Myocyte (in vitro differentiated cells): ENCODE measurements at places on chromosomes 6 and 20. TPM values are rescaled to one million over a fixed set of nuclear protein-coding genes. Genes with fewer than 3 reads are reported as not detected.

Gene IYD
- not detected in 2 replicates for total RNA-seq

Gene PLN
- total RNA-seq = 0.10 and 1.4 TPM in 2 replicates

Gene SAMD3
- not detected in 2 replicates for total RNA-seq

Gene HLA-DQB2
- not detected in 2 replicates for total RNA-seq

Gene PTGIS
- total RNA-seq = 1.2 and 1.5 TPM in 2 replicates

Gene KCNS1
- total RNA-seq = not detected in 2 replicates

Gene DOK5
- total RNA-seq = 0.10 and 0.96 TPM in 2 replicates

Gene BTBD3
- 18.6 and 30.5 TPM in 2 replicates for total RNA-seq

Gene FABP7
- not detected in 2 replicates for total RNA-seq

Gene TMEM74B
- total RNA-seq = not detected in 2 replicates

Gene ALDH5A1
- total RNA-seq = 1.2 and 1.4 TPM in 2 replicates

Gene MYCT1
- 0.21 TPM in 1 of 2 replicates, not detected in the other for total RNA-seq

Gene NR2E1
- total RNA-seq = not detected in 2 replicates

Gene COL9A3
- total RNA-seq = 0.05 TPM in 1 of 2 replicates, not detected in the other

Gene SIRPB1
- 0.19 TPM in 1 of 2 replicates, not detected in the other for total RNA-seq

Gene TNFRSF21
- 27.7 and 30.3 TPM in 2 replicates for total RNA-seq

Gene PRELID3B
- total RNA-seq = 68.3 and 74.2 TPM in 2 replicates

Gene ERVFRD-1
- total RNA-seq = not detected in 2 replicates

Gene IP6K3
- 70.3 and 72.6 TPM in 2 replicates for total RNA-seq

Gene GRIK2
- total RNA-seq = 9.2 and 14.3 TPM in 2 replicates

Gene VPS16
- 30.1 and 31.3 TPM in 2 replicates for total RNA-seq

Gene MDC1
- total RNA-seq = 8.0 and 8.2 TPM in 2 replicates

Gene ABRACL
- total RNA-seq = 12.1 and 16.2 TPM in 2 replicates
